IMR-90 (cell line): ENCODE measurements at places on chromosomes 13 and 19. TPM values are rescaled to one million over a fixed set of nuclear protein-coding genes. Genes with fewer than 3 reads are reported as not detected.

The SIGLEC7 gene
- total RNA-seq: not detected in 2 replicates

- DNase-seq: no peak
Measured at GRCh38 chr19:55212447-55212846, 3.1 kb upstream of the PTPRH start.

DNA sequence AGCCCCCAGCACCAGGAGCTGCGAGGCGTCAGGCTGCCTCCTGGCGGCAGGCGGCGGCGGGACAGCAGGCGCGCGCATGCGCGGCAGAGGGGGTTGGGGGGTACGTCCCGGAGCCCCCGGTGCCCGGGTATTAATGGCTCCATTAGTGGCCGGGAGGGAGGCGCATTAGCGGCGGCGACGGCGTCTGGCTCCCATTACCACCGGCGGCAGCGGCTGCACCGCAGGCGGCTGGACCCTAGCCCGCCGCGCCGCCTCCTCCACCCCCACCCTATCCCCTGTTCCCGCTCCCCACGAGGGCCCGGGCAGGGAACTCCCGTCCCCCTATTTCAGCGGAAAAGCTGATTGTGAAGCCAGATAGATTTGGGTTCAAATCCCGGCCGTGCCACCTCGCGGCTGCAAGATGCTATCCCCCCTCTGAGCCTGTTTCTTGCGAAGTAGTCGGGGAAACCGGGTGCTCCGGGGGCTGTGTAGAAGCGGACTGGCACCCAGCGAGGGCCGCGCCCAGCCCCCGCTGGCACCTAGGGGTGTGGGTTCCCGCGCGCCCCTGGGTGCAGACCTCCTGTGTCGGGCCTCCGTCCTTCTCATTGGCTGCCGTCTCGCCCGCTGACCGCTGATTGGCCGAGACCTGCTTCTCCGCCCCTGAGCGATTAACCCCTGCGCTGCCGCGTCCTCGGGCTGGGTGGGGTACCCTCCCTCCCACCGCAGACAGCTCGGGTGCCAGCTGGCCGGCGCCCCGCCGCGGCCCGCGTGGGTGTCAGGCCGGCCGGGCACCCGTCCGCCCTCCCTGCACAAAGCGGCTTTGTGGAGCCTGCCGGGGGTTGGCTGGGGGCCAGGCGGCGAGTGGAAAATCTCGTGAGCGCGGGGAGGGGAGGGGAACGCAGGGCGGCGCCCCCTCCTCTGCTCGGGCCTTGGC, 11.1 kb downstream of the CIC start:
- DNase-seq: peak; percentile 83

- no peak for DNase-seq
Measured at GRCh38 chr13:73894995-73895571, 239.1 kb downstream of the KLF12 start.

DNA sequence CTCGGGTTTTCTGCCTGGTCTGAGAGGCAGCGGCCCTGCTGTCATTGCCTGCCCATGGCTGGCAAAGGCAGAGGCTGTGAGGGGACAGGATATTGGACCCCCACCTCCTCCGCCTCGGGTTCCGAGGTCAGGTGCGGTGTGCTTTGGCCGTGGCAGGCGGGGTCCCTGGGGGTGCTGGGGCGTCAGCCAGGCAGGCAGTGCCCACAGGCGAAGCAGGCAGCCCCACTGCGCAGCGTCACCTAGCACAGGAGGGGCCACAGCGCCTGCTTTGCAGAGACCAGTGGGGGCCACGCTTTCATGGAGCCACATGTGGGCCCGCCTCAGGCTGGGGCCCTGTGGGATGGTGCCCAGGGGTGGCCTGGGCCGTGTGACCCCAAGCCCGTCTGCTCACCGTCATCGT, 96.0 kb downstream of the KDM4B start:
- no peak for DNase-seq

DNA sequence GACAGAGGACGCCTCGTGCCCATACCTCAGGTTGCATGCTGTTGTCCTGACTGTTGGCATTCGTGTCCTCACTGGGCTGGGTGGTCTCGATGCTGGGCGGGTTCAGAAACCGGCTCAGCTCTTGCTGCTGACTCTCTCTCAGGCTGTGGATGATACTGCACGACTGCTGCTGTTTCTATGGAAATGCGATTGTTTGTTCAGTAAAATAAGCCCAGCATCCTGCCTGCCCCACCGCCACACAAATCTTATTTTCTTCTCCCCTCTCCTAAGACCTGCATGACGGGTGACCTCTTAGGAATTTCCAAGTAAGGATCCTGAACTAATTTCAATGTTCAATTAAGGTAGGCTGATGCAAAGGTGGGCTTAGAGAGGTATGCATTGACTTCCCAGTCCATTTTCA, 356.5 kb downstream of the NALCN start:
- DNase-seq: no peak

- peak; percentile 62 for DNase-seq
Measured at GRCh38 chr13:110215606-110216005, 91.4 kb downstream of the COL4A1 start.

- peak; percentile 74 for DNase-seq
Measured at GRCh38 chr19:24074720-24075454, 12.1 kb upstream of the ZNF254 start.

The OR10H1 gene
- not detected in 2 replicates for total RNA-seq

GRCh38 chr13:18739310-18739709, 442.3 kb downstream of the TUBA3C start:
- DNase-seq: no peak

The AP1M2 gene
- total RNA-seq: not detected in 2 replicates

The GNG7 gene
- under 0.01 TPM in 2 replicates for total RNA-seq

DNA sequence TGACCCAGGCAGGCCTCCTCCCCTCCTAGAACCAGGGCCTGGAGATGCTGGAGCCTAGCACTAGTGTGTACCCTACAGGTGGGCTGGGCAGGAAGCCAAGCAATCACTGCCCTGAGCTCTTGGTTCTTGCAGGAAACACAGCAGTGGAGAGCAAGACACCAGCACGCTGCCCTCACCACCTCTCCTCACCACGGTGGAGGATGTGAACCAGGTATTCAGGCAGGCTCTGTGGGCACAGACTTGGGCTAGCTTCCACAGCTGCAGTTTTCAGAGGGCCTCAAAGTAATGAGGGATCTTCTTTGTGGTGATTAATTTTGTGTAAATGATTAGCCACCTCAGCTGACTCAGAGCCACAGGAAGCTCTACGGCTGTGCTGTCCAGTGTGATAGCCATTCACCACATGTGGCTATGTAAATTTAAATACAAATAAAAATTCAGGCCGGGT, 13.6 kb upstream of the GPI start:
- DNase-seq: no peak

The GIPC3 gene
- total RNA-seq: under 0.01 TPM in 2 replicates

DNA sequence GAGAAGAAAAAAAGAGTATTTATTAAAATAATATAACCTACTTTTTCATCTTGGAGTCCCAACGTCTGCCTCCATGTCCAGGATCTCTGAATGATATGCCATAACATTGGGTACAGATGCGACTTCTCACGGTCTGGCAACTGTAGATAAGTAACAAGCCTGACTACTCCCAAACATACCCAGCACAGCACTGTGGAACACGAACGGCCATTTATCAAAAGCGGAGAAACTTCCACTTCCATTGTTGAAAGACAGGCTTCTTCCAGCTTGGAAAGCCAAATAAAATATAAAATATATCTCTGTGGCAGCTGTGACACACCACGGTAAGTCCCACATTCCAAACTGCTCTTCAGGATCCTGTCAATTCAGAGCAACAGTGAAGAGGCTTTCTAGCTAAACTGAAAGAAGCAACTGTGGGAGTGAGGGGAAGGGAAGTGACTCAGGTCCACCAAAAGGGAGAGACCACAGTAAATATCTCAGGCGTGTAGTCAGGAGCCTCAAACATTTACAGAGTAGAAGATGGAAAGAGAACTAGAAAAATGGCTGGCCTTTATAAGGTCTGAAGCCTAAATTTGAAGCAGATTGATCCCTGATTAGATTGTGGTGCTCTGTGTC, 331.7 kb downstream of the LIG4 start:
- DNase-seq: peak; percentile 93

The KIR3DL1 gene
- not detected in 2 replicates for total RNA-seq

The C1QTNF9B gene
- total RNA-seq: 0.56 and 0.72 TPM in 2 replicates

The KLC3 gene
- total RNA-seq: under 0.01 and 0.18 TPM in 2 replicates

DNA sequence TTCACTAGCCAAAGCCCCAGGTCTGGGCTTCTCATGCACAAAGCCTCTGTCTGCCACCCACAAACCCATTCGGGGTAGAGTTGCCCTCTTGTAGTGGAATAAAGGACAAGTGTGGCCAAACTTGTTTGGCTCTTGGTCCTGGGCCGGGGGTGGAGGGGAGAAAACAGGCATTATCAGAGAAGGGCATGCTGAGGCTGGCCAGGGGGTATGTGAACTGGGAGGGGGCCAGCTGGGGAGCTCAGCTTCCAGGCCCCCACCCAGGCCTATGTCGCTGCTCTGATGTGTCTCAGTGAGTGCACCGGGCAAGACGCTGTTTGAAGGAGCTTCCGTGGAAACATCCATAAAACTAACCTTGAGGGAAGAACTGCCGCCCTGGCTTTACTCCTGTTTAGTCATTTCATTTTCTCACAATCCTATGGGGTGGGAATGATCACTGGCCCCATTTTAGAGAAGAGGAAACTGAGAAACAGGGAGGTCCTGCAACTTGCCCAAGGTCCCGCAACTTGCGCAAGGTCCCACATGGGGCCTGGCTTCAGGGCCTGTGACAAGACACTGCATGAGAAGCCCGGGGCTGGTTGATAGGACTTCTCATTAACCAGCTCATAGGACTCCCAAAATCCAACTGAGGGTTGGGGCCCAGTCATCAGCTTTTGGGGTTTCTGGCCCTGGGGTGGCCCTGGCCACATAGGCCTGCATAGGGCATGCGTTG, 30.8 kb downstream of the CCNE1 start:
- no peak for DNase-seq

The LILRA1 gene
- not detected in 2 replicates for total RNA-seq

GRCh38 chr13:98970330-98970729, 7.5 kb downstream of the DOCK9 start:
- DNase-seq: no peak

DNA sequence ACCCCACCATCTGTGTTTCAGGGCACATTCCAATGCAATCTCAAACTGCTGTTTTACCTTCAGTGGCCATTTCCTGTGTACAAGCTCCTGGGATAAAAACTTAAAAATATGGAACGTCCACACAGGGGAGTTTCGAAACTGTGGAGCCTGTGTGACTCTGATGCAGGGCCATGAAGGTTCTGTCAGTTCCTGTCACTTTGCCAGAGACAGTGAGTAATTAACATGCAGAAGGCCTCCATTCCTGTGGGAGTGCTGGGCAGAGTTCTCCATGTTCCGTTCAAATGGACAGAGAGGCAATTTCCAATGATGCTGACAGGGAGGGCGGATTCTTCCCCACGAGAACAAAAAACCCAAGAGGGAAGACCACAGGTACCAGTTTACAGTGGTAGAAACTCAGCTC, 24.4 kb downstream of the WDR88 start:
- DNase-seq: peak; percentile 41

The PDE4C gene
- 0.18 TPM in 1 of 2 replicates, not detected in the other for total RNA-seq

The ETV2 gene
- 0.28 TPM in 1 of 2 replicates, not detected in the other for total RNA-seq

The SBSN gene
- total RNA-seq: 0.56 and 0.72 TPM in 2 replicates

DNA sequence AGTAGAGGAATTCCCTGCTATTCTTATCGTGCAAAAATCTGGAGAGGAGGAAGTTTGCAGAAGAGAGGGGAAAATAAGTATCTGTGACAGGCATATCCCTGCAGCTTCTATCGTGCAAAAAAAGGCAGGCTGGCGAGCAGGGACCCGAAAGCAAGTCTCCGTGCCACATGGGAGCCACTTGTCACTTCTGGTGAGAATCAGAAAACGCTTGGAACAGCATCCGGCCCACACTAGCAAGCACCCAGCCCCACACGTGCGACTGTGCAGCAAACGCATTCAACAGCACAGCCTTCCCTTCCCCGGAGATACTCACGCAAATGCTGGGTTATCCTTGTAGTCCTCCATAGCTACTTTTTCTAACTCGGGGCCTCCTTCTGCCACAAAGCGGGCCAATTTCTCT, 16.9 kb downstream of the SUGP1 start:
- DNase-seq: no peak

GRCh38 chr19:44072543-44073401, 813 bp downstream of the ZNF284 start:
- no peak for DNase-seq

GRCh38 chr13:49464085-49464484, 20.0 kb downstream of the SETDB2 start:
- DNase-seq: no peak

DNA sequence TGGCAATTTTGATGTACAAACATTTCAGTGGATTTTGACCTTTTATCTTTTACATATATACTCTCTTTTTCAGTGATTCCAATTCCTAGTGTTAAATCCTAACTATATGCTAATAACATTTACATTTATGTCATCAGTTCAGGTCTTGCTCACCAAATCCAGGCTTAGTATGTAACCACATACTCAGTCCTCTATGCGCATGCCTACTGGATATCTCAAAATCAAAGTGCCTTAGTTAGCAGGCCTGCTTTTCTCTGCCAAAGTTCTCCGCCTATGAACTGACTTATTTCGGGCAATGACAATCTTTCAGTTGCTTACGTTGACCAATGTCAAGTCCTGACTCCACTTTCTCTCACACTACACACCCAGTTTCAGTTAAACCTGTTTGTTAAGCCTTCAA, 478.5 kb upstream of the SLITRK1 start:
- DNase-seq: no peak

DNA sequence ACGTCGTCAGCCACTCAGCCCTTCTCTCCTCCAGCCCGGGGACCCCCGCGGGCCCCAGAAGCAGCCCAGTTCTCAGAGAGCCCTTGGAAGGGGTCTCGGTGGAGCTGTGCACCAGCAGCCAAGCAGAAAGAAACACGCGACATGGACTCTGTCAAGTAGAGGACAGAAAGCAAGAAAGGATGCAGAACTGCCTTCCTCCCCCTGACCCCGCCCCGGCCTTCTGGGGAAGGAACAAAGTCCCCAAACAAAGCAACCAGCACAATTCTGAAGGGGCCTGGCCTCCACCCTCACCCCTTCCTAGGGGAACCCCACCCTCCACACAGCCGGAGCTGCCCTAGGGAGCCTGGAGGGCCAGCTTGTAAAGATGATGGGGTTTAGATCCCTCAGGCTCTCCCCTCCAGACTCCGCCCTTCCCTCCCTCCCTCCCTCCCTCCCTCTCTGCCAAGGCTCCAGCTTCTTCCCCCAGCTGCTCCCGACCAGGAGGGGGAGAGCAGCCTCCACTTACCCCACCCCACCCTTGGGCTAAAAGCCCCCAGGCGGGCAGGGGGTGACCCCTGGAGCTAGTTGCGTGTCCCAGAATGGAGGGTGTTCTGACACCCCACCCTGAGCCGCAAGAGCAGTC, 7.8 kb downstream of the LYL1 start:
- DNase-seq: no peak

The TMEM238 gene
- not detected in 2 replicates for total RNA-seq

GRCh38 chr13:107209824-107210722, 642.1 kb upstream of the ARGLU1 start:
- DNase-seq: peak; percentile 80

GRCh38 chr13:27375686-27376326, 48.6 kb upstream of the GTF3A start:
- peak; percentile 70 for DNase-seq

DNA sequence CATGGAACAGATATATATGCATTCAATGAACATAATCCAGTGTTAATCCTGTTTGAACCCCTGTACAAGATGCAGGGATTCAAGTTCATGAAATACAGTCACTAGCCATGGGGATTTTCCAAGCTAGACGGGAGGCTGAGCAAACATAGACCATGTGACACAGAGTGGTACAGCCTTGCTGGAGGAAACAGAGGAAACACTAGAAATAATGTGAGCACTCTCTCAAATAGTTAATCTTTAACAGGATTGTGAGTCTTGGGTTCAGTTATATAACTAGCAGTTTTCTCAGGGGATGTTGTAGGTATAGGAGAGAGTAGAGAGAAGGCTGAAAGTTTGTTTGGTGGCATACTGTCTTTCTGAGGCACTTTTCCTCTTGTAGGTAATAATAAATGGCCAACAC, 13.9 kb upstream of the LGALS16 start:
- no peak for DNase-seq

The ZNF541 gene
- not detected in 2 replicates for total RNA-seq

The CAPS gene
- 0.54 and 1.4 TPM in 2 replicates for total RNA-seq

The BCL2L12 gene
- 3.9 and 4.7 TPM in 2 replicates for total RNA-seq

The LGALS4 gene
- not detected in 2 replicates for total RNA-seq
